ENCODE measurements at places on chromosomes 3 and 15.

DNA sequence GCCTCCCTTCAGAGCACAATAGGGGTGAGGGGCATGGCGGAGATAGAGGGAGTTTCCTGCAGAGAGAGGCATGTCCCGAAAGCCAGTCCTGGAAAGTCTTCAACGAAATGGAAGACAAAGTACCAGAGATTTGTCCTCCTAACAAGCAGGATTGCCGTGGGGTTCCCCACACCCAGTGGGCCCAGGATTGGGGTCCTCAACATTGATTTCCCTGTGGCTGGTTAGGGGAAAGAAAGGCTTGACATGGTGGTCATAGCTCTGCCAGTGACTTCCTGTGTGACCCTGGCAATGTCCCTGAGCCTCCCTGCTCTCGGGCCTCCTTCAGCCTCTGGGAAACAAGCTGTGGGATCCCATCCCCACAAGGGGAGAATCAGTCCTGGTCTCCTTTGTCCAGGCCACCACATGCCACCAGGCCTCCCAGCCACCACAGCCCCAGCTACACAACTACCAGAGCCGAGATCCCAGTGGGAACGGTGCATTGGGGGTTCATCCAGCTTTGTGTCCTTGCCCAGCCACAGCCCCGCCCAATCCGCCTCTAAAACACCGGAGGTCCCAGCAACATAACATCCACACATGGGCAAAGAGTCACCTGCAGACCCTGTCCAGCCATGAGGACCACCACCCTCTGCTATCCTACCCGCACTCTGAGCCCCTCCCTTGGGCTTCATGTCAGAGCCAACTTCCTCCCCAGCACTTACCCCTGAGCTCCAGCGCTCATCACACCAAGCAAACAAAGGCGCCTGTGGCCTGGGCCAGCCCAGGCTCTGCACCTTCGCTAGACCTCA, 63.0 kb downstream of the ADAMTS17 start:
- DNase-seq, result no peak

GRCh38 chr15:96657096-96657495, 326.6 kb downstream of the NR2F2 start:
- DNase-seq, result no peak

- DNase-seq, result no peak
Measured at GRCh38 chr3:178289544-178290160, 246.6 kb upstream of the KCNMB2 start.

- no peak for DNase-seq
Measured at GRCh38 chr3:111676211-111677006, 81.3 kb upstream of the ZBED2 start.

DNA sequence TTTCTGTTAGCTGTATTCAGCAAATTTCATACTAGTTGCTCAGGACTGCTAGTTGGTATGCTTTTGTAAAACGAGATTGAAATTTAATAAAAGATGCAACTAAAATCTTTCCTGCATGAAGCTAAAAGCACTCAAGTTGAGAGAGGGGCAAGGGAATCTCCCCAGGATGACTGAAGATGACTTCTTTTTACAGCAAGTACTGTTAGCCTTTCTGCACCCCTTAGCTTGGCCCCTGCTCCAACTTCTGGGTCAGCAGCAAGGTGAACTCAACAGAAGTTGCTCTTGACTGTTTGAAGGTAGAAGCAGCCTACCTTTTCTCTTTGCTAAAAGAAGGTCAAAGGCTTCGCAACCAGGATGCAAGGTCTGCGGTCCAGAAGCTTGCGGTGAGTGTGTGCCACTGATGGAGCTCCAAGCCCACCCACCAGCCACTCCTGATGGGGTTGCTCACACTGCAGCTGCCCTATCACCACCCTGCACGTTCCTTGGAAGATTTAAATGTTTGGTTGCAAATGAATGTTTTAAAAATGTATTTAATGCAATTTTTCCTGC, 32.5 kb downstream of the NME9 start:
- DNase-seq, result no peak

DNA sequence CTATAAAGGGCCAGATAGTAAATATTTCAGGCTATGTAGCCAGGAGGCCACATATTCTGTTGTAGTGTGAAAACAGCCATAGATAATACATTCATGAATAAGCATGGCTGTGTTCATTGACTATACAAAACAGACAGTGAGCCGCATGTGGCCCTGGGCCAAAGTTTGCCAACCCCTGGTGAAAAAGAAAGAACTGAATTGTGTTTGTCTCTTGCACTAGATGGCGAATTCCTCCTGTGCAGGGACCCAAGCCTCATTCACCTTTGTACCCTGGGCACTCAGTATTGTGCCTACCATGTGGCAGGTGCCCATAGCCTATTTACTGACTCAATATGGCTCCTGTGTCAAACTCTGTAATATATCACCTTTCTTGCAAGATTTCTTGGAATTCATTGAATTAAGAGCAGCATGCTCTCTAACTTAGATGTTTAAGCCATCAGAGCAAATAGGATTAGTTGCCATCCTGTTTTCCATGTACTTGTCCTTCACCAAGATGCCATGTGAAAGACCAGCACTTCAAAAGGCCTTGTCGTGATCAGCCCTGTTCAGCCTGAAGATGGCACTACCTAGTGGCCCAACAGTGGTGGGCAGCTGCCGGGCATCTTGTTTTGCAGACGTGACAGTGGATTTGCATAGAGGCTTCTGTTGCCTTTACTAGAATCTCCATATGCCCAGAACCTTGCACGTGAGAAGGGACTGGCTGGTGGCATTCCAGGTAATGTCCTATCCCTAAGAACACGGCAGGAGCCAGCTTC, 50.9 kb upstream of the CMTM7 start:
- no peak for DNase-seq

- DNase-seq, result no peak
Measured at GRCh38 chr15:63480441-63480821, 24.0 kb upstream of the USP3 start.

DNA sequence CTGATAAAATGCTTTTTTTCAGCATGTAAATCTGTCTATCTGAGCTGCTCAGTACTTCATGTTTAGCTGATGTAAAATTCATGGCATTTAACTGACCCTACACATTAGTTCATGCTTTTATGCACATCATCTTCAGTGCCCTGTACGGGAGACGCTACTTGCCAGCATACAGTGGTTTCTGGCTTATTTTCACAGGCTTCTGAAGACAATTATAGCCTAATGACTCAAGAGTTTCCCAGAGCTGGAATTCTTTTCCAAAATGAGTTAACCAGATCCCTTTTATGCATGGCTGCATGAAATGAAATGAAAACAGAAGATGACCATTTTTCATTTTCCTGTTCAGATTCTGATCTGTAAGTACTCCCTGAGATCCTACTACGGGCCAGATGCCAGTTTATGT, 1061.5 kb downstream of the ROBO2 start:
- no peak for DNase-seq

GRCh38 chr15:23629234-23629805, 18.3 kb downstream of the MAGEL2 start:
- DNase-seq, result no peak

- DNase-seq, result no peak
Measured at GRCh38 chr15:77688266-77688665, 55.6 kb upstream of the LINGO1 start.

DNA sequence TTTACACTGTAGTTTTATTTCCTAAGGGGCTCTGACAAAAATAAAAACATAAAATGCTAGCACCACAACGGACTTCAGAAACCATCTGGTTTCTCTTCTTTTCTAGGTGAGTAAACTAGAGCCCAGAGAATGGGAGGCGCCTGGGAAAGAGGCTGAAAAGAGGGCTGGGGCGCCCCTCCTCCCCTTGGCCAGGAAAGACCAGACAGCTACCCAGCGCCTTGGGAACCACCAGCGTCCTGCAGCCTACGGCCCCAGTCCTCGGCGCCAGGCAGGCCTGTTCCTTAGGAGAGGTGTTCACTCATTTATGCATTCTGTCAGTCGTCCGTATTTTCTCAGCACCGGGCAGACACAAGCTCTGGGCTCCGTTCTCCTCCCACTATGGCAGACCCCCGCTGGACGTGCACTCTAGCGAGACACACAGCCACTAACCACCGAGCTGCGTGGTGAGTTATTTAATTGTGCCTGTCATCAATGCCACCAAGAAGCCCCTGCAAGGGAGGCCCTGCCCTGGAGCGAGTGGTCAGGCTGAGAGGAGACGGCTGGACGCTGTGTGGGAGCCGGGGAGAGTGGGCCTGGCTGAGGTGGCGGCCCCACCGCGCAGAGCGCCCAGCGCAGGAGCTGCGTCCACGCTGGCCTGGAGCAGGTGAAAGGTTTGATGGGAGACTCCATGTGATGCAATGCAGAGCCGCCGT, 294.4 kb downstream of the OCA2 start:
- no peak for DNase-seq

DNA sequence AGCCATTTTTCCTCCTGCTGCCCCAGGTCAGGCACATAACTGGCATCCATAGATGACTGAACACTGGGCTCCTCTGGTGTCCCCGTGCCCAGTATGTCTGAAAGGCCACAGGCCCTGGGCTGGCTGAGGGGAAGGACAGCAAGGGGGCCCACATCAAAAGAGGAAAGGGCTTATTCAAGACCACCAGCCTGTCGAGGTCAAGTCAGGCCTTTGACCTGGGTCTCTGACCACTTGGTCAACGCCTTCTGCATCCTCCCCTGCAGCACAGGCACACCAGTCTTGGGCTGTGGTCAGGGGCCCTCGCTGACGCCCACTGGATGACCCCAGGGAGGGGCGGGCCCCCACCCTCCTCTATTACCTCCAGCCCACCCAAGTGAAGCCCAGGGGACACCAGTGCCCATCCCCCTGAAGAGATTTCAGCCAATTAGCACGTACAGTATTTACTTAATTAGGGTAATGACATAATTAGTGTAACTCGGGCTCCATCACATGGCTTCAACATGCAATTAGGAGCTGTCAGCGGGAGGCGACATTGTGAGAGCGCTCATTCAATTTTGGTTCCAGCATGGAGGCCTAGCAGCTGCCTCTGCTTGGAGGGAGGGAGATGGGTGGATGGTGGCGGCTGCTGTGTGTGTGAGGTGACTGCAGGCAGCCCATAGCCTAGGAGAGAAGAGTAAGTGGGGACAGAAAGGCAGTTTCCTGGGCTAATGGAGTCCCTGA, 13.5 kb upstream of the DNAH1 start:
- DNase-seq, result no peak

DNA sequence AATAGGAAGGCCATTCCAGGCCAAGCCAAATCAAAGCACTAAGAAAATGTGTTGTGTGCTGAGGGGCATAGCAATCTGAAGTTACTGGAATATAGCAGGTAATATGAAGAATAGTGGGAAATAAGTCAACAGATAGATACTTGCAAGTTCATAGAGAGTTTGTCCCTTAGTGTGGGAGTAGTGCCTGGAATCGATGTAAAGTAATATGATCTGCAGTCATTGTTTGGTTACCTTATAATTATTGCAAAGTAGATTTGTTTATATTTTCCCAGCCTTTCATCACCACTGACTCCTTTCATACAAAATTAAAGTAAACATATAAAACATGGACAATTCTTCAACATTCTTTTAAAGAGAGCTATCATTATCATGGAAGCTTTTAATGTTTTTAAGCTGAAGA, 420.9 kb upstream of the NECTIN3 start:
- DNase-seq, result no peak

GRCh38 chr3:195249858-195250464, 21.0 kb downstream of the XXYLT1 start:
- DNase-seq, result no peak

DNA sequence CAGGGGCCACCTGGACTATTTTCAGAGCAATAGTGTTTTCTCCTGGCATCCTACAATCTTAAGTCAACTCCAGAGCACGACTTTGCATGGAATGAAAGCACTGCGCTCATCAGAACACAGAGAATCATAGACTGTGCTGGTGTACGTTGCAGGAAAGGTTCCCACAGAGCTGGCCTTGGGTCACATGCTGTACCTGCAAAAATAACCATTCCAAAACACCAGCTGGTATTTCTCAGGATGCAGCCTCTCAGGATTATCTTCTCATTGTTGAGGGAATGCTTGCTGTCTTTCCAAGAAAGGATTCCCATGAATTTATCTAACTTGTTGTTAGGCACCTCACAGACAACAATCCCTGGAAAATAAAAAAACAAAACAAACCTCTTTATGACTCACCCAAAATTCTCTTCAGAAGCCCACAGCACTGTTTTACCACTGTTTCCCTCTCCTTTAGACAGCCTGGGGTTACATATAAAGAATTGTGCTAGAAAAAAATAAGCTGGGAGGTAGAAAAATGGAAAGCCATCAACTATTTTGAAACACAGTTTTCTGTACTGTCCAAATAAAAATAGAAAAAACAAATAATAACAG, 131.7 kb downstream of the ATP8B4 start:
- DNase-seq, result no peak

GRCh38 chr3:172444821-172445220, 3.4 kb downstream of the GHSR start:
- DNase-seq, result no peak

- no peak for DNase-seq
Measured at GRCh38 chr15:73985101-73985873, 6.8 kb downstream of the STOML1 start.

- no peak for DNase-seq
Measured at GRCh38 chr15:58568157-58568571, 136.4 kb downstream of the LIPC start.
